ENCODE measurements at places on chromosomes 1 and 21.

GRCh38 chr1:2215909-2216766 is 12.0 kb upstream of the SKI start:
- no peak for DNase-seq

DNA sequence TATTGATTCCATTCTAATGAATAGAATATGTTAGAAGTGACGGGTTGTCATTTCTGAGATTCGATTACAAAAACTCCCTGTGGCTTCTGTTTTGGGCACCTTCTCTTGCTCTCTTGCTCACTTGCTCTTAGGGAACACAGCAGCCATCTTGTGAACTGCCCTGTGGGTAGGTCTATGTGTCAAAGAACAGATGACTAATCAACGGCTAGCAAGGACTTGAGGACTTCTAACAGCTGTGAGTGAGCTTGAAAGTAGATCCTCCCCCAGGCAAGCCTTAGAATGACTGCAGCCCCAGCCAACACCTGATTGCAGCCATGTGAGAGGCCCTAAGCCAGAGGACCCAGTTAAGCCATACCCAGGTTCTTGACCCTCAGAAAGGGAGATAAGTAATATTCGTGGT is 49.3 kb downstream of the AZIN2 start:
- peak; percentile 38 for DNase-seq

- no peak for DNase-seq
Observed at GRCh38 chr1:198662821-198663220, 24.0 kb downstream of the PTPRC start.

DNA sequence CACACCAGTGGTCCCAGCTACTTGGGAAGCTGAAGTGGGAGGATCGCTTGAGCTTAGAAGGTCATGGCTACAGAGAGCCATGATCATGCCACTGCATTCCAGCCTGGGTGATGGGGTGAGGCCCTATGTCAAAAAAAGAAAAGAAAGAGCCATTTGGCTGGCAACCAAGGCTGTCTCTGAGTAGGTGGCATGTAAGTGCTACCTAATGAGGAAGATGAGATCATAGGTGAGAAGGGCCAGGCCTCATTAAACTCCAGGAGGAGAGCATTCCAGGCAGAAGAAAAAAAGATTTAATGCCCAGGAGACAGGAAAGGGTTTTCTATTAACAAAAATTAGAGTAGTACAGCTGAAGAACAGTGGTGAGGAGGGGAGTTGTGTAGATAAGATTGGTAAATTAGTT is 103.4 kb upstream of the ZNF678 start:
- peak; percentile 19 for DNase-seq

- DNase-seq, result no peak
Observed at GRCh38 chr1:5891137-5891536, 101.1 kb downstream of the NPHP4 start.

- DNase-seq, result peak; percentile 68
Observed at GRCh38 chr1:72397786-72398185, 115.4 kb upstream of the NEGR1 start.

- no peak for DNase-seq
Observed at GRCh38 chr1:244760471-244760870, 75.0 kb upstream of the COX20 start.

- no peak for DNase-seq
Observed at GRCh38 chr1:187460093-187460492, 631.3 kb downstream of the PLA2G4A start.
